ENCODE measurements at places on chromosomes 7 and 10.

GRCh38 chr7:80413383-80413945 lies 98.4 kb downstream of the GNAT3 start:
- no peak for DNase-seq

DNA sequence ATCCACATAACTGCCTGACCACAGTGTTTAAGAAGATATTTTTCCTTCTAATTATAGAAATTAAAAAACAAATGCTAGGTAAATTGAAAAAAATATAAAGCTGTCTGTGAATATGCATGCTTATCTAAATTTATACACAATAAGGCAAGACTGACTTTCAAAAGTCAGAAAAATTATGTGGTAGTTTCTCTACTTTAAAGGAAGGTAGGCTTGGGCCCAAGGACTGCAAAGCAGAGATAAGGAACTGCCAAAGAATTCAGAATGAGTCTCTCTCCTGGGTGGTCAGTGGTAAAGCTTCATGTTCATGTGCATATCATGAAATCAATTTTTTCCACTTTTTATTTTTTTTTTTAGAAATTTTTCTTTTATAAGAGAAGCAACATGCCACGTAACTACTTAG lies 998.6 kb downstream of the REEP3 start:
- DNase-seq: no peak

GRCh38 chr7:27387864-27388263 lies 145.3 kb downstream of the EVX1 start:
- DNase-seq: no peak

DNA sequence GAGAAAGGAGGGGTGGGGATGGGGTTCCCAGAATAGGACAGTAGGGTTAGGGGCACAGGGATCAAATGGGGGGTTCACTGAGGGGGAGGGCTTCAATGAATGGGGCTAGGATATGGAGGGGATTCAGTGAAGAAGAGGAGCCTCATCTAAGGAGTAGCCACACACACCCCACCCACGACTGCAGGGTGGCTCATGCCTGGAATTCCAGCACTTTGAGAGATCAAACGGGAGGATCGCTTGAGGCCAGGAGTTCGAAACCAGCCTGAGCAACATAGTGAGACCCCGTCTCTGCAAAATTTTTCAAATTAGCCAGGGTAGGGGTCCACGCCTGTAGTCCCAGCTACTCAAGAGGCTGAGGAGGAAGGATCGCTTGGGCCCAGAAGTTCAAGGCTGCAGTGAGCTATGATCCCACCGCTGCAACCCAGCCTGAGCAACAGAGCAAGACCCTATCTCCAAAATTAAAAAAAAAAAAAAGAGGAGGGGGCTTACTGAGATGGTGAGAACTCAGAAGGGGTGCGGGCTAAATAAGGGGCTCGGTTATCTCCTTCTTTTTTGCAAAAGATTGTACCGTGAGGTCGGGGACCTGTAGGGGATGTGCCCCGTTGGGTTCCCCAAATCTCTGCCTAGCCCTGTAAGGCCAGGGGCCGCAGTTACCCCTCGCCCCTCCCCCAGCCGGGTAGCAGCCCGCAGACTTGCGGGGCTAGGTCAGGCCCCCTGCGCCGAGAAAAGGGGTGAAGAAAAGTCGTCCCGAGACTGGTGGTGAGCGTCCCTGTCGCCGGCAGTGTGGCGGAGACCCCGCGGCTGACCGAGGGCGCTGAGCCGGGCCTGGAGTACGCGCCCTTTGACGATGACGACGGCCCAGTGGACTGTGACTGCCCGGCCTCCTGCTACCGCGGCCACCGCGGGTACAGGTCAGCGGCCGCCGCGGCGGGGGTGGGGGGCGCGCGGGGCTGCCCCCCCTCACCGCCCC lies 43.1 kb upstream of the HSPB1 start:
- no peak for DNase-seq

- no peak for DNase-seq
Measured at GRCh38 chr7:151823566-151824372, 53.1 kb downstream of the PRKAG2 start.

- no peak for DNase-seq
Measured at GRCh38 chr7:19928247-19928646, 154.8 kb upstream of the TMEM196 start.

- no peak for DNase-seq
Measured at GRCh38 chr7:112292162-112292561, 85.7 kb downstream of the ZNF277 start.

GRCh38 chr7:150927956-150928344 lies 50.2 kb downstream of the KCNH2 start:
- DNase-seq: no peak

Measured in stimulated activated CD4-positive, alpha-beta T cell treated with anti-CD3 and anti-CD28 coated beads, Interleukin-15, amount 100 ng/mL, for 1 hour (primary cell).